Right atrium auricular region (tissue), 2 donors: ENCODE measurements at places on chromosomes 1 and 21. TPM values are rescaled to one million over a fixed set of nuclear protein-coding genes. Genes with fewer than 3 reads are reported as not detected.

Gene ASAP3
- total RNA-seq, result 38.6 TPM

Gene PDC
- total RNA-seq, result not detected

Gene S100A16
- 62.7 TPM for total RNA-seq

DNA sequence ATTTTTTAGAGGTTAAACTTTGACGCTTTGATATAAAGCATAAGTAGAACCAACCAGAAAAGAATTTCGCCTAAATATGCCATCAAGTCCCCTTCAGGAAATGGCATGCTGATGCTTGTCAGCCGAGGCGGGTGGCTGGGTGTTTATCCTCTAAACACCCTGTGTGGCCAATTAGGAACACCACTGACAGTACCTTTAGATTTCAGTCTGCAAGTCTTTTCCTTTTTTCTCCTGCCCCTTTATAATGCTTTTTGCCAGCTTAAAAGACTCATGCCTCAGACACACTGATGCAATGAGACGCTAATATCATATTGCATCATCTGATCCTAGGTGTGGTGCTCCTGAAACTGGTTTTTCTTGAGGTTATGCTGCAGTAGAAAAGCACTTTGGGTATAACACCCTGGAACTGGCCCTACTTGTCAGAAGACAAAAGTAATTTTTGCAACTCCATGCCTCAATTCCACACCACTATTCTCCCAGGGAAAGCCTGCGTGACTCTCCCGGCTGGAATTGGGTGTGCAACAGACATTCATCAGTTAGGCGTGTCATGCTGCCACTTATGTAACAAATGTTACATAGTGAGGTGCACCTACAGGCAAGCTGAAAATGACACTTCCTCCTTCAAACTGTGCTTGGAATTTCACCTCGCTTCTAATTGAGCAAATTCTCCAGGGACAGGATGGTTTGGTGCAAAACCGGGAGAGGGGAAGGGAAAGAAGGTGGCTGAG is 2.0 kb upstream of the RCC2 start:
- H3K27ac ChIP-seq, result no peak overlapping the region
- H3K4me1 ChIP-seq, result peaks cover 20% of the 10 kb centered on the region
- H3K36me3 ChIP-seq, result no peaks in the 10 kb centered on the region
- DNase-seq, result no peak
- H3K4me3 ChIP-seq, result no peak overlapping the region

DNA sequence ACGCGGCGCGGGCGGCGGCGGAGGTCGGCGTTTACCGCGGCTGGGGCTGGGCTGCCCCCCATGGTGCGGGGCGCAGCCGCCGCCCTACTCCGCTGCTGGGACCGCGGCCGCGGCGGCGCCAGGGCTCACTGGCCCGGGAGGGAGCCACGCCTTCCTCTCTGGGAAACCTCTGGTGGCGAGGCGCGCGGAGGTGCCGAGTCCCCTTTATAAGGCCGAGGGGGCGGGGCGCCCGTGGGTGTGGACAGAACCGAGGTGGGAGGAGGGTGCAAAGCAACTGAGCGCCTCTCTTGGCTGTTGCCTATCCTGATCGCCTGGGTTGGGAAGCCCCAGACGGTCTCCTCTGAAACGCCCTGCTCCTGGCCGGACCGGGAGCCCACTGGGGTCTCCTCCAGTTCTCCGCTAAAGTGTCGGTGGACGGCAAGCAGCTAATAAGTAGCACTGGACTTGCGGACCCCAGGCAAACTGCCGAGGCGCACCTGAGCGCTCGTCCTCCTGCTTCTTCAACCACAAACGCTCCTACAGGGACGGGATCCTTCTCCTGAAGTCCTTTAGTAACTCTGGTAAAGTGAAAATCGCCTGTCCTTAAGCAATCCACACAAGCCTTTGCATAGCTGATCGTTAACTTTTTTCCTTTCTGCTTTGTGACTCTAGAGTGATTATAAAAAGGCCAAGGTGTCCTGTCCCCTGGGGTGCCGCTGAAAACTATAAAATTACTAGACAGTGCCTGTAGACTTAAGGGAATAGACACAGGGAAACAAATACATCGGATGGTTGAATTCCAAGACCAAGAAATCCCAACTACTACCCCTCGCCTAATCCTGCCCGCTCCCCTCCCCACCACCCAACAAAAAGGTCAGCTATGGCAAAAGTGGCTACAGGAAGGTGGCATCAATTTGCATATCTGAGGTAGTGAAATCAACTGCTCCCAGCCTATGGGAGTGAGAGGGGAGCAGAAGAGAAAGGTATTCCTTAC is at the start of gene PTGER3:
TSS of gene PTGER3 (minus strand) at position 182 of the 973 bp plus-strand sequence. CDS start 239 bp downstream, outside the sequence.
- no peaks in the 10 kb centered on the region for H3K36me3 ChIP-seq
- peaks cover 15% of the 10 kb centered on the region for H3K27me3 ChIP-seq
- no peak for DNase-seq
- H3K27ac ChIP-seq, result no peak within 1 kb of the TSS
- peak within 1 kb of the TSS; percentile 11 for H3K4me3 ChIP-seq

- no peak overlapping the region for H3K27ac ChIP-seq
- H3K36me3 ChIP-seq, result no peaks in the 10 kb centered on the region
- H3K4me3 ChIP-seq, result no peak overlapping the region
- H3K4me1 ChIP-seq, result no peaks in the 10 kb centered on the region
- DNase-seq, result no peak
- H3K27me3 ChIP-seq, result no peaks in the 10 kb centered on the region
Measured at GRCh38 chr1:193241132-193241827, 54.9 kb upstream of the B3GALT2 start.

DNA sequence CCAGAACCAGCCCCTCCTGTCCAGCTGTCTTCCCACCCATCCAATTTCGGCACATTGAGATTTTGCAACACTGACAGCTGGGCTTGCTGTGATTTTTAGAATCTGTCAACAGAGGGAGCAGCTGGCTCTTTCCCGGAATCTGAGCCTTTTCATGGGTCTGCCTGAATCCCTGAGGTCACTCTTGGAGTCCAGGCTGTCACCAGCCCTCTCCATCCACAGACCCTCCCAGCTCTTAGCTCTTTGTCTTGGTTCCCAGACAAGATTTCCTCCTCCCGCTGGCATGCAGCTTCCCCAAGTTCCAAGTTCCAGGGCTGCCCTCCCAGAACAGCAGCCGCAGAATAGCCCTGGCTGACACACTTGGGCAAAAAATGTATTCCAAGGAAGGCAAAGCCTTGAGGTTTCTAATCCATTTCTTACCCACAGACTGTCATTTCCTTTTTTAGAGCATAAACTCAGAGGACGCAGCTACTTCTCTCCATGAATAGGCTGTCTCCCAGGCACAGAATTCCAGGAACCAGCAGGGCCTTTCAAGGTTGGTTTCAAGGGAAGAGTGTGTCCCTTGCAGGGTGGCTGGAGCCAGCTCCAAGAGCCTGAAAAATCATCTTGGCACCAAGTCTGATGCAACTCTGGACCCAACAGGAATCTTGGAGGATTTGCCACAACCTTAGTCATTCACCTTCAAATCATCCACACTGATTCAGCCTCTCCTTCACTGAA is 7.1 kb upstream of the TMEM61 start:
- no peak overlapping the region for H3K4me3 ChIP-seq
- peak overlapping the region; percentile 8 for H3K27ac ChIP-seq
- H3K27me3 ChIP-seq, result no peaks in the 10 kb centered on the region

DNA sequence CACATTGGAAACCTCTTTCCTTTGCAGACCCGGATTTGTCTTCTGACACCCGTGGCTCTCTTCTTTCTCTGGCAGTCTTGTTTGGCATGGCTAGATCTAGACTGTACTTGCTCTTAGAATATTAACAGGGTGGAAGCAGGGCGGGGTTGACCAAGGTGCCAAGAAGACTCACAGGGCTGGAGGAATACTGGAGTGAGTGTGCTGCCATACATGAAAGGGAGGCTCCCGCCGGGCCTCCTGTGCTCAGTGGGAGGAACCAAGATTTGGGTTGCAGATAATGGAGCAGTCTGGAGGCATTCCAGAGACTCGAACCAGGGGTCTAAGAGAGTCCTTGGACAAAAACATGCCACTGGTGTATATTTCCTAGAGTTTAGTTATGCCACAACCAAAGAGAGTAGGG is 27.6 kb upstream of the SNX27 start:
- H3K4me1 ChIP-seq, result no peaks in the 10 kb centered on the region
- H3K36me3 ChIP-seq, result peaks cover 6% of the 10 kb centered on the region
- H3K27ac ChIP-seq, result no peak overlapping the region
- H3K27me3 ChIP-seq, result no peaks in the 10 kb centered on the region
- no peak for DNase-seq
